ENCODE measurements at places on chromosomes 11 and 22.

GRCh38 chr11:119445379-119445778 lies 22.4 kb upstream of the THY1 start:
- no peaks in the 10 kb centered on the region for H3K4me1 ChIP-seq
- no peaks in the 10 kb centered on the region for H3K27me3 ChIP-seq
- no peak for DNase-seq
- H3K36me3 ChIP-seq, result no peaks in the 10 kb centered on the region

GRCh38 chr22:49009359-49010063 lies 818.2 kb downstream of the BRD1 start:
- no peak overlapping the region for H3K4me3 ChIP-seq
- H3K27me3 ChIP-seq, result no peaks in the 10 kb centered on the region
- no peak for DNase-seq
- peaks cover 14% of the 10 kb centered on the region for H3K4me1 ChIP-seq

DNA sequence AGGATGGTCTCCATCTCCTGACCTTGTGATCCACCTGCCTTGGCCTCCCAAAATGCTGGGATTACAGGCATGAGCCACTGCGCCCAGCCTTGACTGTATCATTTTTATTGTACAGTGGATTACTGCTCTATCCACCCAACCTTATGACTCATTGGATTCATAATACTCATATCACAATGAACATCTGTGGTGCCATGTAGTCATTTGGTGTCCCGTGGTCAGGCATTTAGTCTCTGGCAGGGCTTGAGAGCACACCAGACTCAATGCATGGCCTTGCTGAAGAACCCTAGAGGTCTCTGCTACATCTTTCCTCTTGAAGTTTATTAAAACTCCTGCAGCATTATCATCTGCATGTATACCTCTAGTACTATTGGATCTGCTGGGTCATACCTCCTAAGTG lies 98.0 kb upstream of the LDLRAD3 start:
- no peak overlapping the region for H3K4me3 ChIP-seq
- DNase-seq, result no peak
- H3K36me3 ChIP-seq, result no peaks in the 10 kb centered on the region
- H3K27ac ChIP-seq, result no peak overlapping the region
- no peaks in the 10 kb centered on the region for H3K4me1 ChIP-seq

- H3K36me3 ChIP-seq, result no peaks in the 10 kb centered on the region
- H3K27ac ChIP-seq, result no peak overlapping the region
- H3K4me3 ChIP-seq, result no peak overlapping the region
- H3K27me3 ChIP-seq, result no peaks in the 10 kb centered on the region
Observed at GRCh38 chr11:3655547-3655946, 10.6 kb downstream of the ART1 start.

- H3K4me1 ChIP-seq, result no peaks in the 10 kb centered on the region
- H3K27ac ChIP-seq, result no peak overlapping the region
Observed at GRCh38 chr11:84300092-84300491, 1013.9 kb upstream of the CCDC90B start.

GRCh38 chr11:104033134-104033533 lies 3.3 kb upstream of the DDI1 start:
- no peaks in the 10 kb centered on the region for H3K36me3 ChIP-seq
- H3K4me1 ChIP-seq, result no peaks in the 10 kb centered on the region
- no peak overlapping the region for H3K27ac ChIP-seq
- H3K4me3 ChIP-seq, result no peak overlapping the region
- no peaks in the 10 kb centered on the region for H3K27me3 ChIP-seq

DNA sequence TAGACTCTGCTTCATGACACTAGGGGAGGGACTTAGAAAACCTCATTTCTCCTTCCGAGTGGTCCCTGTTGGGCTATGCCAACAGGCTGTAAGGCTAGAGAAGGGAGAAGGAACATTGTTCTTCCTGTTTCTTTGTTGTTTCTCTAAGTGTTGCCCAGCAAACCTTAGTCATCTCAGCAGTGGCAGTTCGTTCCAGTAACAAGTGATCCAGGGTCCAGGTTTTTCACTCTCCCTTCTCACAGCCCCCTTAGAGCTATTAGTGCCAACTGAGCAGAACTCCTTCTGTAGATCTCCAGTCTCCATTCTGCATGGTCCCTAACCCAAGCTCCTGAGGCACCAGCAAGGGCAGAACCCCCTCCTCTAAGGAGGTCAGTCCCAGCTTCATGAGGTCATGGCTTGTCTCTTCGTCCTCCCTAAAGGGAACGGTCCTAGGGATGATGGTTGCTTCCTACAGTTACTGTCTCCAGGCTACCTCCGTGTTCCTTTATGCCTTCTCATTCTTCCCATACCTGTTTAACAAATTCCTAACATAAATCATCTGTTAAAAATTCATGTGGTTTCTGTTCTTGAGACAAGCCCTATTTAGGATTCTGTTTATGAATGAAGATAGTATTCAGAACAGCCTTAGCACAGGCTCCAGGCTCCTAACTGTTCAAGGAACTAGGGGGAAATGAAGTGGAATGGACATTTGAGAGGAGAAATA lies 168.6 kb upstream of the UBASH3B start:
- no peak for DNase-seq
- no peak overlapping the region for H3K4me3 ChIP-seq
- H3K4me1 ChIP-seq, result peaks cover 3% of the 10 kb centered on the region
- no peaks in the 10 kb centered on the region for H3K36me3 ChIP-seq
- H3K27me3 ChIP-seq, result no peaks in the 10 kb centered on the region

- H3K27ac ChIP-seq, result no peak overlapping the region
- no peak overlapping the region for H3K4me3 ChIP-seq
- DNase-seq, result no peak
- H3K27me3 ChIP-seq, result no peaks in the 10 kb centered on the region
- H3K36me3 ChIP-seq, result no peaks in the 10 kb centered on the region
Observed at GRCh38 chr22:25623310-25623734, 58.8 kb downstream of the GRK3 start.

GRCh38 chr11:57703341-57703740 lies 8.7 kb downstream of the MED19 start:
- H3K4me1 ChIP-seq, result no peaks in the 10 kb centered on the region
- DNase-seq, result no peak
- no peak overlapping the region for H3K4me3 ChIP-seq
- no peak overlapping the region for H3K27ac ChIP-seq

- H3K36me3 ChIP-seq, result no peaks in the 10 kb centered on the region
- DNase-seq, result peak; percentile 68
- no peaks in the 10 kb centered on the region for H3K4me1 ChIP-seq
Observed at GRCh38 chr11:69468911-69469885, 12.3 kb upstream of the LINC01488 start.

DNA sequence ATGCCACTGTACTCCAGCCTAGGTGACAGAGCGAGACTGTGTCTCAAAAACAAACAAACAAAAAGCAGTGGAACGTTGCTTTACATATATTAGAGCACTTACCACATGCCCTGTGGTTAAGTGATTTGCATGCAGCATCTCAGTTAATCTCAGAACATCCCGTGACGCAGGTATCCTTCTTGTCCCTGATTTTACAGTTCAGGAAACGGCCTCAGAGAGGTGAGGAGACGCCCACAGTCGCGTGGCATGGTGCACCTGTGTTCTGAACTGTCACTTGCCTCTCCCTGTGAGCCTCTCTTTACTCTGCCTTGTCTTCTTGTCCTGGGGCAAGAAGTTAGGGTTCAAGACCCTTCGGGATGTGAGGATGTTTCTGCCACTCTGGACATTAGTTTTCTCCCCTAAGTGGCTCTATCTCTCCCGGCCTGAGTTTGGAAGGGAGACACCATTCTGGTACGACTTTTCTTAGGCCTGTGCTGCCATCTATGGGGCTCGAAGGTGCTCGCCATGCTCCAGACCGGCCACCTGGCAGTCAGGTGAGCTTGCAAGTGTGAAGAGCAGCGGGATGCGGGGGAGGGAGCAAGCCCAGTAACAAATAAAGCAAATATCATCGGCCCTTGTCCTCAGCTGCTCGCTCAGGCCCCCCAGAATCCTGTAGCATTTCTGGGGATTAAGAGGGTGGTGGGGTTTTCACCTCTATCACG lies 25.6 kb downstream of the YWHAH start:
- DNase-seq, result no peak
- no peak overlapping the region for H3K27ac ChIP-seq
- no peaks in the 10 kb centered on the region for H3K27me3 ChIP-seq
- no peaks in the 10 kb centered on the region for H3K36me3 ChIP-seq
- peaks cover 11% of the 10 kb centered on the region for H3K4me1 ChIP-seq
